Activated CD4-positive, alpha-beta T cell treated with anti-CD3 and anti-CD28 coated beads for 4 hours (primary cell): ENCODE measurements at places on chromosomes 5 and 9.

- no peak for DNase-seq
Measured at GRCh38 chr5:151383011-151383410, 35.7 kb upstream of the SLC36A2 start.

GRCh38 chr5:165914456-165914855, 2377.0 kb upstream of the WWC1 start:
- no peak for DNase-seq

- DNase-seq: no peak
Measured at GRCh38 chr5:10457682-10458574, 16.2 kb downstream of the ROPN1L start.

DNA sequence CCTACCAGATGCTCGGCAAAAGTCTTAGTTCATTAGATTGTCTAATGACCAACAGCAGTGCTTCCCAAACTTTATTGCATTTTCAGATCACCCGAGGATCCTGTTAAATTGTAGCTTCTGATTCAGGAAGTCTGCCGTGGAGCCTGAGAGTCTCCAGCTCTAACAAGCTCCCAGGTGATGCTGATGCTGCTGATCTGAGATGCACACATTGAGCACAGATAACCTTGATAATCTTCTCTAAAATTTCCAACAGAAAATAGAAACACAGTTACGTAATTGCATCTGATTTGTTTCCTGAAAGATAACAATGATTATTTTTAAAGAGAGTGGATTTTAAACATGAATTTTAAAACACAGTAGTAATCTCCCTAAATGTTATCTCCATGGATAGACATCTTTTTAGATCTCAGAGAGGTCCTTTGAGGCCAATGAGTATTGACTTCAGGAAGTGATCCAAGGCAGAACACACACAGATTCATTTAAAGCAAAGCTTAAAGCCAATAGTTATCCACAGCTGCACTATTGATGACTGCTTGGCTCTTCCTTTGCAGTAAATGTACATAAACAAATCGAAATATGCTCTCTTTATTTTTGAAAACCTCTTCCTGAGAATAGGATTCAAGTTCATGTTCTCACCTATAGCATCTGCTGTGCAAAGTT, 122.8 kb upstream of the TNPO1 start:
- no peak for DNase-seq

DNA sequence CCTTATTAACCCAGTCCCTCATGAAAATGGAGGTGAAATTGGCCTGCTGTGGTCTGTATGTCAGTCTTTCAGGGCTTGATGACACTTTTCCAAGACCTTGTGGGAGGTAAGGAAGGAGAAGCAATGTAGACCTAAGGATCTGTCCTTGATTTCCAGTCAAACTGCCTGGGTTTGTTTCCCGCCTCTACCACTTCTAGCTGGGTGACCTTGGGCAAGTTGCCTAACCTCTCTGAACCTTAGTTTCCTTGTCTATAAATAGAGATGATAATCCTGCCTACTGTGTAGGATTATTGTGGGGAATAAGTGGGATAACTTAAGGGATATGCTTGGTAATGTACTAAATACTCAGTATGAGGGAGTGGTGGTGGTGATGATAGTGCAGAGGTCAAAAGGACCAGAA, 59.7 kb downstream of the PPARGC1B start:
- DNase-seq: no peak

DNA sequence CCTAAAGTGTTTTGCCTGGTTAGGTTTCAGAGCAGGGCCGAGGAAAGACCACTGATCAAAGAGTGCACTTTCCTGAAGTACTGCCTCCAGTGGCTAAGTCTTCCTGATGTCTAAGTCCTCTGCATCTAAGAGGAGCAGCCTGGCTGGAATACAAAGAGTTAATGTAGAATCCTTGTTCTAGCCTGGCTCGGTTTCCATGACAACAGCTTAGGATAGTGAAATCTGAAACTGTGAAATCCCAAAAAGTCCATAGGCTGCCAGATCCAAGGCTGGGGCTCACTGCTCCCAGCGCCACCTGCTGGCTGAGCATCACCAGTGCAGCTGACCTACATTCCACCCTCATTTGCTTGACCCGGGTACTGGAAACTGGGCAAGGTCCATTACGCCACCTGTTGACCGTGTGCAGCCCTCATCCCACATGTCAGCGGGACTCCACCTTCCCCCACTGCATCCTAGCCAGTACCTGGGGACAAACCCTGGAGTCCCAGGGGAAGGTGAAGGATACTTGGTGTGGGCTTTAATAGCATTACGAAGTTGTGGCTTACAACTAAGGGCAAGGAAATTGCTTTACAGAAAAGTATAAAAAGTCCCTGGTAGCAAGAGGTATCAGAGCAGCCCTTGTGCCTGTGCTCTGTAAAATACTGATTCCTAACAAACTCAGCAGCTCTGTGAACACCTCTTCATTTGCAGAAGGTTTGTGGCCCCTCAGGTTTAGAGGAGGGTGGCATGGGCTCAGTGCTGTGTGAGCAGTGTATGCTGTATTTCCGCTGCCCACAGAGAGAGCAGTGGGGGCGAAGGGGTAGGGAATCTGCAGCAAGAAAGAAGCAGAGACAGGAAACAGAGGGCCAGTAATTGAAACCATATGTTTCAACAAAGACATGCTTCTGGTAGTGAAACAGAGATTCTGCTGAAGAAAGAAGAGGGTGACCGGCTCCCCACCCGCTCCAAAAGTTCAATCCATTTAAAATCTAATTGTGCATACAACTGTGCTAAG, 36.0 kb downstream of the PCDHGC5 start:
- peak; percentile 44 for DNase-seq

DNA sequence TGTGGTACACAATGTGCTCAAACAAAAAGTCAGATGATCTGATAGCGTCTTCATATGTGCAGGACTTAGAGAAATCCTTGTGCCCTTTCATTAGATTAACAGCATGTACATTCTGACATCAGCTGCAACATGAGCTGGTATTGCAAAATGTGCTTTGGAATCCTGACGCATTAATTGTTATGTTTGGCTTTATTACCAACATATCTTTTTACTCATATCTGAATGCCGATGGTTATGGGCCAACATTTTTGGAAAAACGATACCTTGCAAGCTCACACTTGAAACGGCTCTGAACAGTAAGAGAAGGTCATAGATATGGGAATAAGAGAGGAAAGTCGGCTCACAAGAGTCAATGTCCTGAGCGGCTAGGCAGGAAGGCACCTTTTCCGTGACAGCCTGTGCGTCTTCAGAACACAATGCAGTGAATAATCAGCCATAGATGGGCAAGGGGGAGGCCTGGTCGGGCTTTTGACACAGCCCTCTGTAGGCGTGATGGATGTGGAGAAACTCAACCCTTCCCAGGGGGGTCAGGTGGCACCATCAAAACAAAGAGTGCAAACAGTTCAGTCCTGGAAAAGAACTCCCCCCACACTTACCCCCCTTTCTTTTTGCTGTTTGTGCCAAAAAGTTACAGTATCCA, 36.4 kb upstream of the GAS1 start:
- no peak for DNase-seq

GRCh38 chr5:79840084-79840990, 150.7 kb downstream of the CMYA5 start:
- no peak for DNase-seq

- no peak for DNase-seq
Measured at GRCh38 chr5:88660947-88661805, 221.8 kb downstream of the MEF2C start.

GRCh38 chr9:109098171-109098959, 21.4 kb downstream of the TMEM245 start:
- no peak for DNase-seq

DNA sequence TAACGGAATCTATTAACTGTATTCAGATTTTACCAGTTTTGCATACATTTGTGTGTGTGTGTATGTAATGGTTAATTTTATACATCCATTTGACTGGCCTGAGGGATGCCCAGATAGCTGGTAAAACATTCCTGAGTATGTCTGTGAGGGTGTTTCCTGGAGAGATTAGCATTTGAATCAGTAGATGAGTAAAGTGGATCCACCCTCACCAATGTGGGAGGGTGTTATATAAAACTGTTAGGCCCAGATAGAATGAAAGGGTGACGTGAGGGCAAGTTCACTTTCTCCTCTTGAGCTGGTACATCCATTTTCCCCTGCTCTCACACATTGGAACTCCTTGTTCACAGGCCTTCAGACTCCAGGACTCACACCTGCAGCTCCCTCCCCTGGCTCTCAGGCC, 88.7 kb downstream of the EMB start:
- DNase-seq: no peak

DNA sequence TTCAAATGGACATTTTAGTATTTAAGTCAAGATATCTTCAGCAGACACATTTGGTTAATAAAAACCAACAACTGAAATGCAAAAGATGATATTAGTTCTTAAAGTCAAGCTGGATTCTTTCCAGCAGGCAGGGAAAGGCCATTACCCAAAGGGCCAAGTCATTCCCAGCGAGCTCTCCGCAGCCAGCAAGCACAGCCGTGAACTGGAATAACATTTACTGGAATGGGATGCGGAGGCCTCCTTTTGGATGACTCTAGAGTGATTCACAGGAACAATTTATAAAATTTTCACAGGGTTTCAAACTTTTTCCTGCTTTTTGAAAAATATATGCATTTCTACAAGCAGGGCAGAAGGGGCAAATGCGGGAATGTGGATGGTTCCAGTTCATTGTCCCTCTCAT, 76.6 kb upstream of the DAB2 start:
- no peak for DNase-seq

- DNase-seq: peak; percentile 35
Measured at GRCh38 chr5:177553671-177554429, 513 bp downstream of the FAM193B start.

GRCh38 chr9:26358836-26359235, 533.8 kb downstream of the CAAP1 start:
- DNase-seq: no peak

GRCh38 chr5:169876386-169876785, 103.9 kb downstream of the INSYN2B start:
- no peak for DNase-seq

- DNase-seq: no peak
Measured at GRCh38 chr5:54491326-54491725, 26.2 kb upstream of the SNX18 start.

GRCh38 chr9:130974697-130975096, 34.3 kb upstream of the LAMC3 start:
- no peak for DNase-seq

DNA sequence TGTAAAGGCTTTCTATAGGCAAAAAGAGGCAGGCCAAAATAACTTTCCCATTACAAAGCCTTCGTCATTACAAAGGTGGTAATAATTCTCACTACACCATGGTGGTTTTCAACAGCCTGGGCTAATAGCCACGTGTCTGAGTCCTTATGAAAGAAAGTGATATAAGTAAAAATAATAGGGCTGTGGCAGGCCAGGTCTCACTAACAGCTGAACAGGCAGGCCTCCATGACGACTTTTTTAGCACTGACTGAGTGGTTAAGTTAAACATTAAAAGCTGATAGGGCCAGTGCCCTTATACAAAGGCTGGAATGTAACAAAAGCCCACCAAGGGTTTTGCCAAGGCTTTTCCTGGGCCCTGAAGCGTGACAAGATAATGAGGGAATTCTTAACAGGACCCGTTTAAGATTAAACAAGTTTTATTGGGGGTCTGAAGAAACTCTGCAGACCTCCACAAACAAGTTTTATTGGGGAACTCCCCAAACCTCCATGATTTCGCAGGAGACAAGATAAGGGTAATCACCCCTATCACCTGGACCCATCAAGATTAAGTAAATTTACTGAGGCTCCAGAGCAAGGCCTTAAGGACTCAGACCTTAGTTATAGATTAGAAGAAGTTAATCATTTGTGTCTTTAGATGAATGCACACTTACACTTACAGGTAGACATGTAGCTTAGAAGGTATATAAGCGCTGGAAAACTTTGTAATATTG, 412.9 kb downstream of the CHSY3 start:
- DNase-seq: no peak

DNA sequence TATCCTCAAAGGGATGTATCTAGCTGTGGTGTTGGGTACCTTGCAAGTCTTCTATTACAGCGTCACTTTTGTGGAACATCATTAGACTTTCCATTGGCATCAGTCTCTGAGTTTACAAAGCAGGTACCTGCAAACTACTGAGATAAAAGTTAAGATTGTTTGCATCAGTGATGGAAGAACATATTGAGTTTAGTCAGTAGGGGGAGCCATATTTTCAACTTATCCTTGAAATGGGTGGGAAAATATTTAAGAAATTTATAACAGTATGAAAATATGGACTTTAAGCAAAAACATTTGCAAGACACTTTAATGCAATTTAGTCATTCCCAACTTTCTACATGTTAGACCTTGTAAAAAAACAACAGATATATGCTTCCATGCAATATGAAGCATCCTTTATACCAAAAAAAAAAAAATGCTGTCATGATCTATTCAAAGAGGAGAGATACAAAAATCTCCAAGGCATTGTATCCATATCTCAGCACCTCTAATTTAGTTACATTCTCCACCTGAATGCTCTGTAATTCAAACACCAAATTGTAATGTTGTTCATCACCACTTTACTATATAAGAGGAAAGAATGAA, 98.6 kb upstream of the ADAMTS19 start:
- no peak for DNase-seq

- DNase-seq: no peak
Measured at GRCh38 chr5:97192580-97193354, 9.7 kb upstream of the RIOK2 start.

- DNase-seq: no peak
Measured at GRCh38 chr5:80810425-80810824, 149.7 kb upstream of the RASGRF2 start.

DNA sequence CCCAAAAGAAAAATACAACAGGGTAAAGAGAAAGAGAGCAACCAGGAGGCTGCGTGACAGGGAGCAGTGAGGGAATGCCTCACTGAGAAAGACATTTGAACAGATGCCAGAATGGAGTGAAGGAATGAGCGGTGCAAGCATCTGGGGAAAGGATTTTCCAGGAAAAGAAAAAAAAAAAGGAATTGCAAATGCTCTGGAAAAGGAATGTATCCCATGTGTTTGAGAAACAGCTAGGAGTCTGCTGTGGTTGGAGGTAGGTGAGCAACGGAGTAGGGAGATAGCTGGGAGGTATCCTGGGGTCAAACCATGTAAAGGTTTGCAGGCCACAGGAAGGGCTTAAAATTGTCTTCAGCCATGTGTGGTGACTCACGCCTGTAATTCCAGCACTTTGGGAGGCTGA, 23.6 kb upstream of the CEMIP2 start:
- DNase-seq: no peak

- no peak for DNase-seq
Measured at GRCh38 chr5:168055141-168055683, 236.2 kb upstream of the WWC1 start.

GRCh38 chr5:107806271-107806670, 135.5 kb upstream of the EFNA5 start:
- DNase-seq: no peak

DNA sequence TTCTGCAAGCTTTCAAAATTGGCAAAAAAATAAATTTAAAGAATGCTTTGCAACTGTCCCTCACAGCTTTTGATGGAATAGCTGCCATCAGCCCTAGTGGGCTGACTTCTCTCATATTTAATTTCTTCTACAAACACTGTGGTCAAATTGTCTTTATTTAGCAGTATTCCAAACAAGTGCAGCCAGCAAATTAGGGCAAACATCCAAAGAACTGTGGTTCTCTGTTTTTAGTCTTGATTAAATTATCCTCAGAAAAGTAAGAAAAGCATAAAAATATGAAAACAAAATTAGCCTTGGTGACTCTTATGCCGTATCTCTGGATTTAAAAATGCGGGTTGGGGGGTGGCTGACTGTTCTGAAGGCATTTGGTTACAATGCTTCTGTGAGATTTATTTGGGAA, 95.8 kb upstream of the RETREG1 start:
- DNase-seq: no peak
